ENCODE measurements at places on chromosomes 5 and 9. TPM values are rescaled to one million over a fixed set of nuclear protein-coding genes. Genes with fewer than 3 reads are reported as not detected.

CXCL14 gene
- total RNA-seq = not detected

C8G gene
- total RNA-seq = 0.86 TPM

FAM221B gene
- not detected for total RNA-seq

APBA1 gene
- total RNA-seq = 11.2 TPM

SOWAHA gene
- under 0.01 TPM for total RNA-seq

SPOCK1 gene
- 54.8 TPM for total RNA-seq

RELL2 gene
- total RNA-seq = 4.7 TPM

LCN1 gene
- total RNA-seq = not detected

NOP16 gene
- total RNA-seq = 9.3 TPM

PRSS3 gene
- 3.9 TPM for total RNA-seq

TRPM3 gene
- under 0.01 TPM for total RNA-seq

ADAMTSL1 gene
- total RNA-seq = 10.0 TPM

SEPTIN8 gene
- 43.5 TPM for total RNA-seq

INSYN2B gene
- 12.5 TPM for total RNA-seq

GPSM1 gene
- total RNA-seq = 54.8 TPM

ANXA2R gene
- total RNA-seq = 3.9 TPM

PCDHGA5 gene
- total RNA-seq = 1.9 TPM

ABCA1 gene
- 88.3 TPM for total RNA-seq

CA9 gene
- under 0.01 TPM for total RNA-seq

CFAP157 gene
- under 0.01 TPM for total RNA-seq

SLC1A1 gene
- 17.7 TPM for total RNA-seq

ADGRD2 gene
- total RNA-seq = not detected

FAM169A gene
- total RNA-seq = 3.9 TPM

CDO1 gene
- total RNA-seq = 0.32 TPM

ASPN gene
- 1.6 TPM for total RNA-seq

UNC13B gene
- total RNA-seq = 23.7 TPM

SUSD3 gene
- 3.2 TPM for total RNA-seq

HAPLN1 gene
- 0.43 TPM for total RNA-seq

CNTLN gene
- 11.3 TPM for total RNA-seq

MYMK gene
- not detected for total RNA-seq

PDE6A gene
- not detected for total RNA-seq

CAMK2A gene
- total RNA-seq = 1.3 TPM

WDR41 gene
- 186 TPM for total RNA-seq

SPATA31E1 gene
- not detected for total RNA-seq

ZDHHC11B gene
- total RNA-seq = not detected

PCDHGA8 gene
- total RNA-seq = 3.0 TPM

GDNF gene
- total RNA-seq = 0.43 TPM

TAF11L12 gene
- total RNA-seq = not detected

NADK2 gene
- 36.3 TPM for total RNA-seq

PLAC8L1 gene
- not detected for total RNA-seq

CCDC183 gene
- total RNA-seq = 0.32 TPM

Measured in fibroblast of villous mesenchyme (primary cell).